ENCODE measurements at places on chromosomes 11 and 22. TPM values are rescaled to one million over a fixed set of nuclear protein-coding genes. Genes with fewer than 3 reads are reported as not detected.

The TTC38 gene
- polyA plus RNA-seq, result 100 TPM

The PDGFB gene
- 10.4 TPM for polyA plus RNA-seq

The MCHR1 gene
- polyA plus RNA-seq, result not detected

The HTR3A gene
- not detected for polyA plus RNA-seq

DNA sequence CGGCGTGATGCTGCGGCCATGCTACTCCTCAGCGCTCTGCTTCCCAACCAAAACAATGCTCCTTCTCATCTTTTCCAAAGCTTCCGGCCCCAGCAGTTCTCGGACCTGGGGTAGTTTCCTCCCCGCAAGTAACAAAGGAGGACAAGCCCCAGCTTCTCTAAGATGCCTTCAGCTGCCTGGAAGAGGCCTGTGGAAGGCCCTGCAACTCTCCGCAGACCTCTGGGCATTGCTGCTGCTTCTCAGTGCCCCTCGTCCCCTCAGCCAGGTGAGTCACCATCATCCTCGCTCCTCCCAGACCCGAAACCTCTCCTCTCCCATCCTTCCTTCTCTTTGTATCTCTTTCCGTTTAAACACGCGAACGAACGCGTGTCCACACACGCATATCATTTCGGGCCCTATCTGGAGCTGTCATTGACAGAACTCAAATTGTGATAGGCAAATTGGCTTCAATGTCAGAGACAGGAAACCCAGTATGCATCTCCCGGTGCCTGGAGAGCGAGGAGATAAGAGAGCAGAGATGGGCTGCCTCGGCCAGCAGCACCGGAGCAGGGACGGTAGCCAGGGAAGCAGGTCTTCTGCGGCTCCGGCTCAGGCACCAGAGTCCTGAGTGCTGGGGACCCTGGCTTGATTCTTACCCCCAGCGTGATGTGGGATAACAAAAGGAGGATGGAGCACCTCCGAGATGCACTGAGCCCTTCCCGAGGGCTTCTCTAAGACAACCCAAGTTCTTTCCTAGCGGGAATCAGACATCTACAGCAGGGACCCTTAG lies 22.0 kb upstream of the JAM3 start:
- no peak for DNase-seq

GRCh38 chr11:1305063-1305495 lies 4.4 kb downstream of the TOLLIP start:
- no peak for DNase-seq

DNA sequence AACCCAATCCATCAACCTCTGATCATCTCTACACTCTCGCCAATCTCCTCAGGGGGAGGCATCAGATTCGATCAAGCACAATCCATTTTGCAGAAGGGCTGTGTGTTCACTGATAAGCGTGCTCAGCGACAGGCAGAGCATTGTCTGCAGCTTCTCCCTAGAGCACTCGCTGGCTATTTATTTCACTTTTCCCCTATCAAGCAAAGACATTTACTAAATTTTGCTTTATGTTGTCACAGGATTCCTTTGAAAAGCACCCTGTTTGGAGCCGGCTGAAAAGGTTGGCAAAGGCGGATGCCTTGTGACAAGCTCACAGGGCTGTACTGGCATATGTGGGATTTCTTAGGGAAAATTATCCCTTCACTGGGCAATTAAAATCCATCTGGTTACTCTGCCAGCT lies 1381.5 kb upstream of the TENM4 start:
- no peak for DNase-seq

DNA sequence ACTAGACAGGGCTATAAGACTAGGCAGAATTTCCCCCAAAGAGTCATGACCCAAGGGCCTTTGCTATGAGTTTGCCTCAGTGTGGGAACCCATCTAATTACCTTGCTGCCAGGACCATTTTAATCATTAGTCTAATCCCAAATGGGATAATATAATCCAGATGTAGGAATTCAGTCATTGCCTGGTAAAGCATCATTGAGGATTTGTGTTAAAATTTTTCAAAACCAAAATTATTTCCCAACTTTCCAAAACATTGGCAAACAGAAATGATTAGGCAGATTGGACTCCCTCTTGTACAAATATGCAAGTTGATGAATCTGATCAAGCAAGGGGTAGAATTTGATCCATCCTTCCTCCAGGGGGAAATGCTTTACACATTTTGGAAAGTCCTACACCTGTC lies 16.2 kb upstream of the MMP13 start:
- no peak for DNase-seq
